Cortex of kidney (tissue), 1 donor: ENCODE measurements at places on chromosomes 12 and 14.

DNA sequence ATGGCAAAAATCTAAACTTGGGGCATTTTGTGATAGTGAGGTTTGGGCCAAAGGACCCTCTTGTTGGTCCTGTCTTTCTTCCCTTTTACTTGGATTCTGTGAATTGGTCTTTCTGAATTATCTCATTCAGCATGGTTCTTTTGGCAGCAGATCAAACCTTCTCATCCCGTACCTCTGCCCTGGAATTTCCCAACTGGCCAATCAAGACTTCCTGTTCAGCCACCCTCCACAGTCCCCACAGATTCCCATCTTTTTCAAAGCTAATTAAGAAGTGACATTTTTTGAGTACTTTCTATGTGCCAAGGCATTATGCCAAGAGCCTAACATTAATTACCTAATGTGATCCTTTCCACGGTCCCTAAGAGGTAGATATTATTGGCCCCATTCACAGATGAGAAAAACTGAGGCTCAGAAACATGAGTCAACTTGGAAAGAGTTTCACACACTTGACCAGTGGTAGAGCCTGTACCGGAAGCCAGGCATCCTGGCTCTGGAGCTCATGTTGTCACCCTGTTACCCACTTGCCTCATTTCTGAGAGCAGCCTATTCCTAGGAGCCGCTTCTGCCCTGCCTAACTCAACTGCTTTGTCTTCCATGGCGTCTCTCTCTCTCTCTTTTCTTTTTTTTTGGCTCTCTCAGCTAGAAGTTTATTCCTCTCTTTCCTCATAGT is 135.9 kb downstream of the C12orf75 start:
- DNase-seq: no peak

DNA sequence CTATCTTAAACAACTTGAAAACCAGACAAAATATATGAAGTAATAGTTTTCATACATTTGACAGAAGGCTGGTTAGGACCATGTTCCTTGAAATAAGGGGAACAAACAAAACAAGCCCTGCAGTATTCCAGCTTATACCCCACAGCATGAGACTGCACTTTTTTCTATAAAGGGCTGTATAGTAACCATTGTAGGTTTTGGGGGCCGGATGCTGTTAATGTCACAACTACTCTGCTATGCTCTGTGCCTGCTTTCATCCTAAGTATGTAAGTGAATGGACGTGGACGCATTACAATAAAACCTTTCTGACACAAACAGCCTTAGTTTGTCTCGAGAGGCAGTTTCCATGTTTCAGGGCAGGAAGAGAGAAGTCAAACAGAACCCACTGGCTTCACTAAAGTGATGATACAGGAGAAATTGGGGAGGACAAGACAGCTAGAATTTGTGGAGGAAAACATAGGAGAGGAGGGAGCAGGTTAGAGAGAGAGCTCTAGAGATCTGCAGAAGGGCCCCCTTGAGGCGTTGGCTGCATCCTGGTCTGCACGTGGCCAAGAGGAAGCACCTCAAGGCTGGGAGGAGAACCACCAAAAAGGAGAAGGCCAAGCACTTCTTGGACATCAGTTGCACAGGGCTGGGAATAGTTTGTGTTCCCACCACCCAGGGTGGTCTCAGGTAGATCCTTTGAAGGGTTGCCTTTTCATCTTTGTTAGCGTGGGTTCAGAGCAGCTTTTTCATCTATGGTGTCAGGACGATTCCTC is 63.7 kb downstream of the TRAF3 start:
- DNase-seq: no peak

GRCh38 chr12:82671673-82672195 is 15.0 kb upstream of the TMTC2 start:
- DNase-seq: no peak

- no peak for DNase-seq
Measured at GRCh38 chr14:99735189-99736135, 51.4 kb downstream of the CYP46A1 start.

- DNase-seq: no peak
Measured at GRCh38 chr12:99386907-99387306, 260.6 kb upstream of the GARIN6 start.

DNA sequence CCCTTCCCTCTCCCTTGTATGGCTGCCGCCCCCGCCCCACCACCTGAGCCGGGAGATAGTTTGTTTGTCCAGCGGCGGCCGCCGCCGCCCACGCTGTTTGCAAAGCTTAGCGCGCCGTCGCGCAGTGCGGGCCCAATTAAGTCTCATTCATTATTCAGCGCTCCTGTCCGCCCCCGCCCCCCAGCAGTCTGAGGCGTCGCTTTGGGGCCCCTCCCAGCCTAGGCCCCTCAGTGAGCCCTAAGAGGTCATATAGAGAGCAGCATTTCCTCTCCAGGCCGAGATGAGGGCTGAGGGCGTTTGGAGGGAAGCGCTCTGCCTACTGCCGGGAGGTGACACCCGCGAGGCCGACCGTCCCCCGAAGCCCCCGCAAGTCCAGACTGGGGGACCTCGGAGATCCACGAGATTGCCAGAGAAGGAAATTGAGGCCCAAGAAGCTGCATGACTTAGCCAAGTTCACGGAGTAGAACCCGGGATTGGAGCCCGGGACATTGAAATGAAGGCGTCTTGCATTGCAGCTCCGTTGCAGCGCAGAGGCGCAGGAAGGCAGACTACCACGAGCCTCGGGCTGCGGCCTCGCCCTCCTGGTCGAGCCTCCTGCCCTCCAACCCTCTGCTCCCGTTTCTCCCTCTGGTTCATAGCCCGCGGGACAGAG is at the start of gene DNAJC22:
TSS of gene DNAJC22 (plus strand) at position 230 of the 652 bp plus-strand sequence. CDS start 1,985 bp downstream, outside the sequence.
- DNase-seq: no peak

DNA sequence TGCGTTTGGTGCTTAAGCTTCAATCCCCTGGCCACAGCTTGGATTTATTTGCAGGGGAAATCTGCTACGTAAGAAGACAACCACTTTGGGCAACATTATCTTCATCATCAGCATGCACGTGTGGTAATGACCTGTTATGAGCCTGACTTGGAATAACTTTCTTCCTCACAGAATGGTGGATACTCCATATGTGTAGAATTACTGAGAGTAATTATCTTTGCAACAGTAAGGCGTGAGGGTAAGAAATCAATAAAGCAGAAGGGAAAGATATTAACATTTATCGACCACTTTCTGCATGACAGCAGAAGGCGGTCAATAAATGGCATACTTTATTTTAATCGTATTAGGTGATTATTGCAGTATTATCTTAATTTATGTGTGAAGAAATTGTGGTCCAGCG is 152.7 kb downstream of the RGS6 start:
- no peak for DNase-seq

GRCh38 chr14:102965971-102966655 is 43.6 kb downstream of the AMN start:
- DNase-seq: no peak

DNA sequence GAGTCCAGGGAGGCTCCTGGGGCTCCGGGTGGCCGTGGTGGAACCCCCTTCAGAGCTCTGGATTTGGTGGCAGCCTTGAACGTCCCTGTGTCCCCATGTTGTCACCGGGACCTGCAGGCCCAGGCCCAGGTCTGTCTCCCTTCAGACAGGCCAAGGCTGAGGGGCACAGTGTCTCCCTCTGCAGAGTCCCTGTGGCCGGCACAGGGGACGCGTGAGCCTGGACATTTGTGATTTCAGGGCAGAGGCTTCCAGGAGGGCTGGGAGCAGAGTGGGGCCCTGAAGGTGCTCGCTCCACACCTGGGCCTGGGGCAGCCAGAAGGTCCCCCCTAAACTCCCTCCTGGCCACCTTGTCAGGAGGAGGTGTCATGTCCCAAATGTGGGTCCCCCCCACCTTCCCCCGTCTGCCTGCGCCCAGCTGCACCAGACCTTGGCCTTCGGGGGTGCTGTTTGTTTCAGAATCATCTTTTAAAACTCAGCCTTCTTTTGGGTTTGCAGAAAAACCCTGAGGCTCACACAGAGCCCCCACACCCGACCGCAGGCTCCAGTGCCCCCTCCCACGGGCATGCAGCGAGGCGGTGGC is 47.6 kb downstream of the KIF26A start:
- DNase-seq: no peak
